Esophagus muscularis mucosa (tissue), 4 donors: ENCODE measurements at places on chromosomes 5 and 9. TPM values are rescaled to one million over a fixed set of nuclear protein-coding genes. Genes with fewer than 3 reads are reported as not detected.

DNA sequence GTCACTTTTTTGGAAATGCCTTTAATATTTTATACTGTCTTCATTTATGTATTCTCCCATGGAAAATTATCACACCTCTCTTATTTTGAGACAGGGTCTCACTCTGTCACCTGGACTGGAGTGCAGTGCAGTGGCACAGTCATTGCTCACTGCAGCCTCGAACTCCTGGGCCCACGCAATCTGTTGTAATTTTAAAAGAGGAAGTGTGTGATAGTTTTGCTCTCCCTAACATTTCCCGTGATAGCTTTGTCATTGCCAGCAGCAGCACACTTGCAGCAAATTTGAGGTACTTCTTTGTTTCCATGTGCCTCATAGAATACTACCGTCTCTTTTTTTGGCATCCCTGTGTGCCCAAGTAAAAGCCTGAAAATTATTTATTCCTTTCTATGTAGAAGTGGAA, 103.5 kb downstream of the RNF180 start:
- H3K36me3 ChIP-seq = no peaks in the 10 kb centered on the region
- no peak overlapping the region for H3K4me3 ChIP-seq
- H3K27me3 ChIP-seq = no peaks in the 10 kb centered on the region
- H3K4me1 ChIP-seq = peaks cover 4% of the 10 kb centered on the region

DNA sequence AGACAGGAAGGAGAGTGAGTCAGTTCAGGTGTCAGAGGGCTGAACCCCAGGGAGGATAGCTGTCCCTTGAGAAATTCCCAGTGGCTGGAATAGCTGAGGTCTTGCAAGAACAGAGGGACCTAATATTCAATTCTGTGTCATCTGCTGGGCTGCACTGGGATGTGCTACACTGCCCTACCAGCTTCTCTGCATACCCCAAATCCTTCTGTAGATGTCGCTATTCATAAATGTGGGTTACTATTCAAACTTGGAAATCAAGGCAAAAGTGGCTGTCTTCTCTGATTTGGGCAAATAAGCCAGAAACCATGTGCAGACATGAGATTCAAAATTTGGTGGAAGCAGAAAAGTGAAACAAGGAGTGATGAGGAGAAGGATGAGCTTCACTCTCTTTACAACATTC, 16.3 kb downstream of the TNFSF8 start:
- no peaks in the 10 kb centered on the region for H3K4me1 ChIP-seq

Gene HTR4
- not detected for total RNA-seq

GRCh38 chr5:10511741-10512640, 51.9 kb upstream of the ANKRD33B start:
- H3K4me3 ChIP-seq = no peak overlapping the region
- H3K27me3 ChIP-seq = no peaks in the 10 kb centered on the region
- no peak overlapping the region for H3K27ac ChIP-seq
- no peaks in the 10 kb centered on the region for H3K36me3 ChIP-seq

- H3K4me3 ChIP-seq = no peak overlapping the region
- H3K27ac ChIP-seq = no peak overlapping the region
- H3K36me3 ChIP-seq = peaks cover 10% of the 10 kb centered on the region
- no peaks in the 10 kb centered on the region for H3K27me3 ChIP-seq
- no peak for DNase-seq
- peaks cover 6% of the 10 kb centered on the region for H3K4me1 ChIP-seq
Measured at GRCh38 chr5:10387690-10388089, 34.2 kb downstream of the MARCHF6 start.

Gene CER1
- not detected for total RNA-seq

DNA sequence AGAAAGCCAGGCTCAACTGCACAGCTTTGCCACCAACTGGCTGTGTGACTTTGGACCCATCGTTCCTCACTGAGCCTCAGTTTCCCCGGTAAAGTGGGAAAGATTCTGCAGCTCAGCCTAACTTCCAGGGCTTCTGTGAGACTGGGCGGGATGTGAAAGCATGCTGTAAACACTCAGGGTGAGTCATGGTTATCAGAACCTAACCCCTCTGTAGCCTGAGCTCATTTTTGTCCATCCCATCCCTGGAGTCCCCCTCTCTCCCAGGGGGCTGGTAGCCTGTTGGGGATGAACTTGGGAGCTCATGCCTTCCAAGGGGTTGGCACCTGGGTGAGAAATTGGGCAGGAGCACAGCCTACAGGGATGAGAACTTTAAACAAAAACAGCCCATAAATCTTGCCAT, 2.3 kb downstream of the CCDC69 start:
- DNase-seq = no peak
- peak overlapping the region; percentile 99 for H3K4me3 ChIP-seq
- peaks cover 73% of the 10 kb centered on the region for H3K4me1 ChIP-seq
- H3K36me3 ChIP-seq = no peaks in the 10 kb centered on the region
- peak overlapping the region; percentile 91 for H3K27ac ChIP-seq
- no peaks in the 10 kb centered on the region for H3K27me3 ChIP-seq

Gene DCTN4
- total RNA-seq = 48.5 TPM

Gene SLC27A6
- 56.5 TPM for total RNA-seq

Gene PCDHGC4
- total RNA-seq = 1.5 TPM

DNA sequence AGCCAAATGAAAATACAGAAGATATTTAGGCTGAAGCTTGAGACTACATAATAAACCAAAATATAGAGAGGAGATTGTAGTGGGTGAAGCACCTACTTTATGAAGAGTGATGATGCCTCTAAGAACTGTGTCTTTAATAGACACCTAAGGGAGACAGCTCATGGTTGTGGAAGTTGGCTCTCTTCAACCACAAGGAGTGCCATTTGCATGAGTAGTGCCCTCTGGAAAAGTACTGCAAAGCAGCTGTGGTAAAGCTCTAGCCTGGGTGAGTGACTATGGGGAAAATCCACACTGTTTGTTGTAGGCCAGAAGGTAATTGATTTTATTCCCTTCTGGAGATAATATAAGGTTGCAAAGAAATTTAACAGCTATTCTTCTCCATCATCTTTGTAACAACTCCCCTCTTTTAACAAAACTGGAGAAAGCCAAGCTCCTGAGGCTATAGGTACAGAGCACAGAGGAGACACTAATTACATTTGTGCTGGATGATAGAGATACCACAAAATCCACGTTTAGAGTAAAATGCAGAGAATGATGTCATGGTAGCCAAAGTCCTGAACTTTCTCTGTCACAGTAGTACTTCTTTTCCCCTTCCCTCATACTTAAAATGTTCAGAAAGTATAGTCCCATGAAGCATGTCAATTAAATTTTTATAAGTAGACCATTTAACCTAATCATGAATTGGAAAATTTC, 122.8 kb downstream of the STARD4 start:
- H3K36me3 ChIP-seq = no peaks in the 10 kb centered on the region
- no peaks in the 10 kb centered on the region for H3K4me1 ChIP-seq
- no peak overlapping the region for H3K27ac ChIP-seq
- no peaks in the 10 kb centered on the region for H3K27me3 ChIP-seq
- DNase-seq = no peak

DNA sequence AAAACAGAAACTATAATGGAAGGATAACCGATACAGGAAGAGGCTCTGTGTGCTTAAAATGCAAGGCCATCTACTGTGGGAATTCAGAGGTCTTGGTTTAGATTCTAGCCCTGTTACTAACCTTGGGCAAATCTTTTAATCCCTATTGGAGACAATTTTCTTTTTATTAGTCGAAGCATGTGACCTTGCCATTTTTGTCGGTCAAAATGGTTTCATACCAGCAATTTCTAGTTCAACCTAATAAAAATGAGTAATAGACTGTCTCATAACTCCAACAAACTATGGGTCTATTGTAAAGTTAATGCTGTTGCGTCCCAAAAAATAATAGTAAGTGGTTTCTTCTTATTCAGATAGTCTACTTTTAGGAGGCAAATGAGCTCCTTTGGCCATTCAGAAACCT, 38.4 kb downstream of the PRR16 start:
- H3K27ac ChIP-seq = no peak overlapping the region
- DNase-seq = no peak
- no peaks in the 10 kb centered on the region for H3K27me3 ChIP-seq
- no peaks in the 10 kb centered on the region for H3K4me1 ChIP-seq
- no peak overlapping the region for H3K4me3 ChIP-seq

DNA sequence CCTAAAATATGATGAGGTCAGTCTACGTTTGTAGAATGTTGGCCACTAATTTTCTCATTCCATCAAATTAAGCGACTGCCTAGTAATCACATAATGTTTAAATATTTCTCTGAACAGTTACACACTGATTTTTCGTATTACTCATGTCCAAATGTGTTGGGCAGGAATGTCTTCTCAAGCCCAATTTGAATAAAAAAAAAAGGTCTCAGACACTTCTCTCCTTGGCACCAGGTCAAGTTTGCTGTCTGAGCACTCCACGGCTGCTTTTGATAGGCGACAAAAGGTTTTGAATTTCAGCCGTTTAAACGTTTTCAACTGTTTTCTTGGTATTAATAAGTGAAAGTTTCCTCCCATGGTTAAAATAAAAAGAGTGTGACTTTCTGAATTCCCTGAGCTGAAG, 542.1 kb downstream of the IRX1 start:
- H3K36me3 ChIP-seq = no peaks in the 10 kb centered on the region
- no peaks in the 10 kb centered on the region for H3K27me3 ChIP-seq
- no peak for DNase-seq
- H3K27ac ChIP-seq = no peak overlapping the region
